Fibroblast of skin of right biceps (primary cell): ENCODE measurements at places on chromosomes 1 and 21.
A peak's percentile ranks its signal among the peaks of the same experiment; 100 is the strongest.

DNA sequence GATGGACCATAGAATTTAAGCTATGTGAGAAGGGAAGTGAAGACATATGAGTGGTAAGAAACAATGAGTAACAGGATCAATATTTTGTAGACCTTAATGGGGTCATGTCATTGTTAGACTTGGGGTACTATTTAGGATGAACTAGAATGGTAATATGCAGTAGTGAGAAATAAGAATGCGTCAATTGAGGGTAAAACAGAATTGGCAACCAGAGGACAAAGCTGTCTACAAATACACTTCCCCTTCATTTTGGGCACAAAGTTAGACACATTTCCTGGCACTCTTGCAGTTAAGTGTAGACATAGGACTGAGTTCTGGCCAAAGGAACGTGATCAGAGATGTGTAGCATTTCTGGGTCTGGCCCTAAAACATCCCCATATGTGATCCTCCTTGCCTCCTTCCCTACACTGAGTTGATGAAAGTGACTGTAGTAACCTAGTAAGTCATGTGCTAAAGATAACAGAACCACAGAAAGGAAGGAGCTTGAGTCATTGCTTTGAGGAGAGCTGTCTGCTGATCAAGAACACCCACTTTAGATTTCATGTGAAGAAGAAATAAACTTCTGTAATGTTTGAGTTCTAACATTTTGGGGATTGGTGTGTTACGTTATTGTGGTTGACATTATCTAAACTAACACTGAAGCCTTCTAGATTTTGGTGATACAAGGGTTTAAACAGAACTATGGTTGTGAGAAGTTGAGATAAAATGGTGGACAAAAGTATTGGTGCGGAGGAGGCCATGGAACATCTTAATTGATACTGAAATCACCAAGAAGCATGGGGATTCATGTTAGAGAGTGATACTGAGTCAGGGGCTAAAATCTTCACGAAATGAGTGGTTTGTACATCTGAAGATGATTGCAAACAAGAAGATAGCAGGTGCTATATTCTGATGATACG lies 41.7 kb downstream of the CD55 start:
- DNase-seq: peak; percentile 29

DNA sequence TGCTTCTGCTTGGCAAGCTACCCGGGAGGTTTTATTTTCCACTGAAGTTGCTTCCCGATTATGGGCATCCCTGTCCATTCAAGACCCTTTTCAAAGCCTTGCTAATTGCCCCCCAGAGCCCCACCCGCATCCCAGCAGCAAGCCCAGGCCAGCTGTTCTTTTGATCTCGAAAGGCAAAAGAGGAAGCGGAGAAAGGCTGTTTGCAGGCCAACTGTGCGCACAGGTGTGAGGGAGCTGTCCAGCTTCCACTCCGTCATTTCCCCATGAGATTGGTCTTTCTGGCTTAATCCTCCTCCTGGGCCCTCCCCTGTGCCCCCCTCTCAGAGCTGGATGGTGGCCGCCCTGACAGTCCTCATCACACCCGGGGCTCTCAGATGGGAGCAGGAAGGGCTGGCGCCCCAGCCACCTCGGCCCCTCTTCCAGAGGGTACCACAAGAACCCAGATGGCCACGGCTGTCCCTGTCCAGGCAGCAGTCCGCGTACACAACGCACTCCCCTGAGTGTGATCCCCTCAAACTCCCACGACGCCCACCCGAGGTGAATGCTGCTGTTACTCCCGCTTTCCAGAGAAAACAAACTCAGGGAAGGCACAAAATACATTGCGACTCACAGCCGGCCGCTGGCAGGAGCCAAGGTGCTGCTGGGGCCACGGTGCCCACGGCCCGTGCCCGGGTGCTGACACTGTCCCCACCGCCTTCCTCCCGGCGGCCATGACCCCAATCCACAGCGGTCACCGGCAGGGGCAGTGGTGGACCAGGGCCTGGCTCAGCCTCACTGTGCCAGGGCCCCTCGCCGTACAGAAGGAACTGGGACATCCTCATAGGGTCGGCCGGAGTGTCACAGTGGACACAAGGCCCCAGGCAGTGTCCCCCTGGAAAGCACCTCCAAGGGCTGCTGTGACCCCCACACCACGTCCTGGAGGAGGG lies 121.9 kb downstream of the CRYAA start:
- DNase-seq: no peak

- DNase-seq: peak; percentile 10
Measured at GRCh38 chr1:95916616-95917015, 682.6 kb downstream of the RWDD3 start.

DNA sequence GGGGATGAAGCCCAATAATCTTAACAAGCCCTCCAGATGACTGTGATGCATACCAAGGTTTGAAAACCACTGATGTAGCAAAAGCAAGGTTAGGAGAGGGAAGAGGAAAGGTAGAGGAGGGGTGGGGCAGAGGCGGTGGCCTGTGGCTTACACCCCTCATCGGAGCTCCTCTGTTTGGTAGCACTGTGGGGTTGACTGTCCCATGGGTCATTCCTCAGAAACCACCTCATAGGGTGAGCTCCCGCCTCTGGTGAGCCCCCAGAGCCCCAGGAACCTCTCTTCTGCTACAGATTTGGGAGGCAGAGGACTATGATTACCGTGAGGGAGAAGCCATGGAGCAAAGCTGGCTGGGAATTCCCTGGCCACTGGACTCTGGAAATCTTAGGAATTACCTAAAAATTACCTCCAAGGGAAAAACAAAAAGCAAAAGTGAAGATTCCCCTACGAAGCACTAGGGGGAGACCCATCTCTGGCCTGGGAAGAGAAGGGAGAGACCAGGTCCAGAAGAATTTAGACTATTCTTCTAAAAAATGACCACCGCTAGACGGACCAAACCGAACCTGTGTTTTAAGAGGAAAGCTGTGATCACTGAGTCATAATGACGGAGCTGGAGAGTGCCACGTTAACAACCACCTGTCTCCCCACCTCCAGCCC lies 1.5 kb upstream of the RASSF5 start:
- peak; percentile 30 for DNase-seq

- DNase-seq: no peak
Measured at GRCh38 chr1:5680600-5680999, 311.6 kb downstream of the NPHP4 start.

GRCh38 chr1:99469550-99469971 lies 176.4 kb upstream of the PALMD start:
- peak; percentile 55 for DNase-seq

DNA sequence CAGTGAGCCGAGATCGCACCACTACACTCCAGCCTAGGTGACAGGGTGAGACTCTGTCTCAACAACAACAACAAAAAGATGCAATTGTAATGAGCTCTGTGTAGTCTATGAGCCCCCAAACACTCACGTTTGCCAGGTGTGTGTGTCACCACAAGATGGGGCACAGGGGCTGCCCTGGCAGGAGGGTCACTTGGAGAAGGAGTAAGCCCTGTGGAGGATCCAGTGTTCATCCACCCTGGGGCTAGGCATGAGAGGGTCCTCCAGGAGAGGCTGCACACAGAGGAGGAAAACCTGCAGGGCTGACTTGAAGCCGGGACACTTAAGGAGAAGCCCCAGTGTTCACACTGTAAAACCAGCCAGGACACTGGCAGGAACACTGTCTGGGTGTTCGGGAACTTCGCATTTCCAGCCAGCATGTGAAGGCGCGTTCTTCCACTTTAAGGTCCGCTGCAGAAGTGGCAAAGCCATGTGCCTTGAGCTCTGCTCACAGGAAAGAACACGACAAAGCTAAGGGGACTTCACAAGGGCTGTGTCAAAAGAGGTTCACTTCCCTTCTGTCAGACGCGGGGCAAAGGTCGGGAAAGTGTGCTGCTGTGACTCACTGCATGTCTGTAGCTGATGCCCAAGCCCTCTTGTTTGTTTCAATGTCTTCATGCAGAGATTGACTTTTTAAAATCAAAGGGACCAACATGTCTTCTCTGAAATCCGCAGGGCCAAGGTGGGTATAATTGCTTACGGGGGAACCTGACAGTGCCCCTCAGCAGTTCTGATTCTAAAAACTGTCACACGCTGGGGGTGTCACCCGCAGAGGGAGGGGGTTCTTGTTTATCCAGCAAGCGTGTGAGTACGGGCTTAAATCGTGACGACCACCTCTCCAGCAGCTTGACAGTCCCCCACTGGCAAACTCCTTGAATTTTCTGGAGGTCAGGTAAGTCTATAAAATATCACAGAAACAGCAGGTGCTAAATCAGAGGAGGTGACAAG lies 102.8 kb downstream of the RIPK4 start:
- DNase-seq: peak; percentile 41
